Keratinocyte (primary cell): ENCODE measurements at places on chromosomes 12 and 14.

- no peak for DNase-seq
Observed at GRCh38 chr12:30976206-30976605, 49.7 kb downstream of the TSPAN11 start.

DNA sequence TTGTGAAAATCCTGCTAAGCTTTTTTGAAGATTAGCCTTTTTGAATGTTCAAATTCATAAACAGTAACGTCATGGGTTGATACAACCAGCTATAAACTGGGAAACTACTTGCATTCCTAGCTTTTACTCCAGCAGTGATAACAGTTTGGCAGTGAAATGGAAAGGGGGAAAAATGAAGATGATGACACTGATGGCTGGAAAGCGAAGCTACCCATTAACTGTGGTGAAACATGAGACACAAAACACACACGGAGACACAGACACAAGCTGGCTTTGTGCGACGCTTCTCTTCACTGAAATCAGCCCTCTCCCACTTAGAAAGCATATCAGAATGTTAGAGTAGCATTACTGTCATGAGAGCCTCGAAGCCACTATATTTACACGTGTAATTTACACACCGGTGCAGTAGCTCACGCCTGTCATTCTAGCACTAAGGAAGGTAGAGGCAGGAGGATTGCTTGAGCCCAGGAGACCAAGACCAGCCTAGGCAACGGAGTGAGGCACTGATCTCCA, 15.7 kb downstream of the VPS37B start:
- no peak for DNase-seq

- DNase-seq: no peak
Observed at GRCh38 chr12:62192180-62192902, 67.9 kb upstream of the USP15 start.

- no peak for DNase-seq
Observed at GRCh38 chr14:101827286-101827685, 65.8 kb downstream of the PPP2R5C start.

GRCh38 chr12:99059824-99060511, 414.9 kb downstream of the APAF1 start:
- DNase-seq: no peak

DNA sequence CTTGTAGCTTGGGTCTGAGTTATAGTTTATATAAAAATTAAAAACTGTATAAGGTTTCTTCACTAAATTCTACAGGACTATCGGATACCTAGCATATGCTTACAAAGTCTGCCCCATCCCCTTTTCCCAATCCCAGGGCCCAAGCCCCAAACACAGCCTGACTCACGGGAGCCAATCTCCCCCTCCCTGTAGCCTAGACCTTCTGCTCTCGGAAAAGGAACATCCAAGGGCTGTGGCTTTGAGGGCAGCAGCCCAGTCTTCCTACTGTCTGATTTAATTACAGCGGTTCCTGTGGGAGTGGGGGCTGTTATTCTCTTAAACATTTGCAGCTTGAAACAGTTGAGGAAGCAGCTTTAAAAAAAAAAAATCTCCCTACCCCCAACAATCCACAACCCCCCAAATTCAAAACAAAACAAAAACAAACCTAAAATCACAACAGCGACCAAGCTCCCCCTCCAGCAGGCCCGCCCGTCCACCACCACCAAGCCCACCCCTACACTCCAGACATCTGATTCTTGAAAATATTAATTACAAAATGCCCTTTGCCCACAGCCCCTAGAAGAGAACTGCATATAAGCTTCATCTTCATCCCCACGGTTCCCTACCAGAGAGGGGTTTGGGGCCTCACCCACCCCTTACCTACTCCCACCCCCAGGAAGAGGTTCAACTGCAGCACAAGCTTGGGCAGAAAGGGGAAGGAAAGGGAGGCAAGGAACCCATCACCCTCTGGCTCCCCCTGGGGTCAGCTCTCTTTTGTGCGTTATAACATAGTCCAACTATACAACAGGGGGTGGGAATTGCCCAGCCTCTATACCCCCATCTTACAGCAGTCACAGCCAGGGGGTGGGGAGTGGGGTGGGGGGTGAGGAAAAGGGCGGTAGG, 1.1 kb upstream of the PRKAG1 start:
- DNase-seq: no peak

DNA sequence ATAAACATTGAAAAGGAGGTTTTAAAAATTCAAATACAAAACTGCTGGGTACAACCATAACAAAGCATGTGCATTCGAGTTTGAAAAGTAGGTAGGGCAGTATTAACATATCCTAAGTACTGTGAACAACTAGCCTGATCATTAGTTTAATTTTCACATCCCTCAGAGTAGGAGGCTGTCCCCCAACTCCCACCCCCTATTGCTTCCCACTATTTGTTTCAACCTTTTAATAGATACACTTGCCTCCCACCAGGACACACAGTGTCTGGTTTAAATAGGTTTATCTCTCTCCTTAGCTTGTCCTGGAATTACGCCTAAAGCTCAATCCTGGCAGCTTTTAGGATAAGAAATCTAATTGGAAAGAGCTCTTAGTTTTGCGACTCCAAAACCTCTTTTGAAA, 2.1 kb downstream of the TAOK3 start:
- DNase-seq: no peak

GRCh38 chr14:36976571-36977023, 195.8 kb downstream of the SLC25A21 start:
- no peak for DNase-seq

DNA sequence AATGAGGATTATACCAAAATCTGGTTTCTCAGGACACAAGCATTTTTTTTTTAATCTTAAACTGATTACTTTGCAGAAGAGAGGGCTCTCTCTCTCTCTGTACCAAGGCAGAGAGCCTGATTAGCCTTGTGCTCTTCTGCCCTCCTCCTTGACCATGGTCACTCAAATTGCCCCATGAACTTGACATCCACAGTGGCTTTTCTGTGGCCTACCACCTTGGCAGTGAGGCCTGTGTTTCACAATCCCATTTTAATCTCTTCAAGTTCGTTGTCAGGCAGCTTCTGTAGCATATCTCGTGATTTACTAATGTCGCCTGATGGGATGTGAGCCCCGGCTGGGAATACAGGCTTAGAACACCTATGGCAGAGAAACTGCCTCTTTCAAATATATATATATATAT, 30.7 kb upstream of the PWP1 start:
- DNase-seq: no peak

- no peak for DNase-seq
Observed at GRCh38 chr14:96274543-96274942, 18.5 kb downstream of the BDKRB1 start.

GRCh38 chr12:21613931-21614330, 9.3 kb upstream of the GYS2 start:
- no peak for DNase-seq

- DNase-seq: no peak
Observed at GRCh38 chr12:42507565-42507964, 82.0 kb downstream of the PRICKLE1 start.

DNA sequence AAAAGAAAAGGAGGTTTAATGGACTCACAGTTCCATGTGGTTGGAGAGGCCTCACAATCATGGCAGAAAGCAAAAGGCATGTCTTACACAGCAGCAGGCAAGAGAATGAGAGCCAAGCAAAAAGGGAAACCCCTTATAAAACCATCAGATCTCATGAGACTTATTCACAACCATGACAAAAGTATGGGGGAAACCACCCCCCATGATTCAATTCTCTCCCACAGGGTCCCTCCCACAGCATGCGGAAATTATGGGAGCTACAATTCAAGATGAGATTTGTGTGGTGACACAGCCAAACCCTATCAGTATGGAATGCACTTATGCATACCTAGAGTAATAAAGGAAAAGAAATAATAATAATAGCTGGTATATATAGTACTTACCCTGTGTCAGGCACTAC, 4.5 kb upstream of the GLIPR1 start:
- DNase-seq: no peak

- no peak for DNase-seq
Observed at GRCh38 chr12:52123487-52124186, 44.1 kb downstream of the SMIM41 start.

DNA sequence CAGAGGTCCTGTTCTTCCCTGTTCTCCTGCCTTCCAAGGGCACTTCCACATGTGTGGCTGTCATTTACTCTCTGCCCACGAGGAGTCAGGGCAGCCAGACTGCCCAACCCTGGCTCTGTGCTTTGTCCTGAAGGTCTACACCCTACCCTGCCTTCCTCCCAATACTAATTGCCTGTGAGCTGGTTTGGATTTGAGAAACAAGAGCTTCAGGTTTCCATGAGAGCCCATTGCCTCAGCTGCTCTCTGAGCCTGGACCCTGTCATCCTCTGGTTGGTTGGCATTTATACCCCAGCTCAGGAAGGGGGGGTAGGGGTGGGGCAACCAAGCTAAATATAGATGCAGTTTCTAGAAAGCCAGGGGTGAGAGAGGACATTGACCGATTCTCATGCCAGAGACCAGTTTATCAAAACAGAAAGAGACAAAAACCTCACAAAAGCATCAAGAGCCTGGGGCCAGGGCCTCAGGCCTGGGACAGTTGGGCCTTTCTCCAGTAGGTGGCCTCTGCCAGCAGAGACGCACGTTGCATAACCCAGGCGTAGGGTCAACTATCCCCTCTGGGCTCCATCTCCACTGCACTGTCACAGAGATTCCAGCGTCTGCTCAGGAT, 34.5 kb downstream of the VDR start:
- DNase-seq: no peak

- DNase-seq: no peak
Observed at GRCh38 chr12:79955561-79955960, 20.7 kb upstream of the PPP1R12A start.

GRCh38 chr12:115044073-115044472, 360.1 kb upstream of the TBX3 start:
- no peak for DNase-seq

- no peak for DNase-seq
Observed at GRCh38 chr12:87140262-87140661, 884.1 kb upstream of the MGAT4C start.

DNA sequence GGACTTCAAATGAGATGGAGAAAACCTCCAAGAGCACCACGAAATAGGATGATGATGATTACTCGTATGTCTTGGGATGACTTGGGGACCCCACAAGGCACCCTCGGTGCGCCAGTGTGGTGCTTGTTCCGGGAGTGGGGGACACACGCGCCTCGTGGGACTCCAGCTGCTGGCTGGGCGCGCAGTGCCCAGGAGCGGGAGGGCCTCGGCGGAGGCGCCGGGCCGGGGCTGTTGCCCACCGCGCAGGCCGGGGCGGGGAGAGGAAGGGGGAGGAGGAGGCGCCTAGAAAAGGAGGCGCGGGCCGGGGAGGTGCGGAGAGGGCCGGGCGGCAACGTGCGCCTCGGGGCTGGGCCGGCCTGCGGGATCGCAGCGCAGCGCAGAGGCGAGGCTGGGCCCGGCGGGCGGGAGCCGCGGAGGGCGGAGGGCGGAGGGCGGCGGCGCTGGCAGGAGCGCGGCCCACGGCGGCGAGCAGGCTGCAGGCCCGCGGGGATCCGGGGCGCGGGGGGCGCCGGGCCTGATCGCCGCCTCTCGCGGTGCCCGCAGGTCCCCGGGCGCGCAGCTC, at the start of gene RFLNA:
TSS of gene RFLNA (plus strand) at position 314 of the 562 bp plus-strand sequence. CDS start 337 bp downstream, outside the sequence.
- DNase-seq: no peak

GRCh38 chr12:115820656-115821055, 456.8 kb downstream of the MED13L start:
- DNase-seq: no peak

DNA sequence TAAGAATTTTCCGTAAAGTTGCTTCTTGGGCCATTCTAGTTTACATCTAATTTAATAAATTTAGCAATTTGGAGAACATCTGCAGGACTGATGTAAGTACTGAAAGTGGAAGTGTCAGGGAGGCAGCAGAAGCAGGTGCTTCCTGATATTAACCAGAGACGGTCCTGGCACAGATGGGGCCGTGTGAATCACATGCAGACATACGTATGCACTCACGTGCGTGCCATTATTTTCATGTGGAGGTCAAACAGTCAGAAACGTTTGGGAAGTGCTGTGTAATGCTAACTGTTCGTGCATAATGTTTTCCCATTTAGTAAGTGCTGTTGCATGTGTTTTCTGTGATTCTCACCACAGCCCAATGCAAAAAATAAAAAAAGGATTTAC, 87.8 kb upstream of the DYNC1H1 start:
- no peak for DNase-seq

DNA sequence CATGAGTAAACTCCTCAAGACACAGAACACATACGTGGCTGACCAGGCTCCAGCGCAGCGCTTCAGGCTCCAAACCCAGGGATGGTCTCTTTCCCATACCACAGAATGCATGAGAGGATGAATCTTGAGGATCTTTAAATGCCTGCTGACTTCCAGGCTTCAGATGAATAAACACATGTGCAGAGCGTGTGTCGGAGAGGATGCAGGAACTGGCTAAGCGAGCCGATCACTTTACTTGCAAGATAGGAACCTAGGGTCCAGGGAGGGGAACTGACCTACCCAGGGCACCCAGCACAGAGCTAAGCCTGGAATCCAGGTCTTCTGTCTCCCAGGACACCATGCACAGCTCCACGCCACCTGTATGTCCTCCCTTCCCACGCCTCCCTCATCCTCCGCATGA, 209.8 kb downstream of the BCL11B start:
- no peak for DNase-seq

- no peak for DNase-seq
Observed at GRCh38 chr14:54660604-54661111, 93.7 kb downstream of the SAMD4A start.

GRCh38 chr14:58639842-58640484, 2.2 kb downstream of the DACT1 start:
- no peak for DNase-seq

GRCh38 chr12:9961901-9962300, 9.3 kb upstream of the CLEC12A start:
- no peak for DNase-seq

DNA sequence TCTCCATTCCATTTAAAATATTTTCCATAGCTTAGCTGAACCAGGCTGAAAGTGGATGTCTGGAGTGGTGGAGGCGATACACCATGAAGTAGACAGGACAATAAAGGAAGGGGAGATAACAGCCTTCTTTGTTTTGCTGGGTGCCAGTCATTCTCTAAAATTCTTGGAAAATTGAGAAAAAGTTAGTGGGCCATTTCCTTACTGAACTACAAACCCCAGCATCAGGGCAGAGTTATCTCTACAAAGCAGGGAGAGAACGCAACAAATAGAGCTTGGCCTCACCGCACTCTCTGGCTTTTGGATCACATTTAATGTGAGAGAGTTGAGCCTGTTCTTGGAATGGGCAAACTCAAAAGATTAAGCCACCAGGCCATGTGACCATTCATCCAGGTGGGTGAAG, 41.2 kb upstream of the LRRC10 start:
- no peak for DNase-seq

GRCh38 chr14:37974421-37974820, 233.3 kb upstream of the SSTR1 start:
- DNase-seq: no peak

DNA sequence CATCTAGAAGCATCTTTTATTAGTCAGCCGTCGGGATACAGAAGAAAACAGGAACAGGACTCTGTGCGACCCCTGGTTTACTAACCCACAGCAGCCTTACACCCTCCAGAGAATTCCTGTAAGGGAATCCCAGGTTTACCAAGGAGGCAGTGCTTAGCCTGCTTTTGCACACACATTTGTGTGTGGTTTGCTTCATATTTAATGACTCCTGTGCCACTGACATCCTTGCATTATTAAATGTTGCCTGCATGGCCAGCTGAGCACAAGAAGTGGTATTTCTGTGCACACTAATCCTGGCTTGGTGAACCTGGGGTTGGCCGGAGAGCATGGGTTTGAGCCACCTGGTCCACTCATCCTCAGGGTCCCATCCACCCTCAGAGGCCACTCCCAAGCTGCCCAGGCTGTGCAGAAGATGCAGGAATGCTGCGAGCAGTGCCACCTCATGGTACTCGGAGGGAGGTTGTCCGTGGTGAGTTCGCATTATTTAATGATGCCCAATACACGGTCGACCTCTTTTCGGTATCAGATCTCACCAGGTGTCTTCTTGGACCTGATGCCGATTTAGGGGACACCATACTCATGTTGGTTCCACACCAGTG, 152.4 kb upstream of the RTL1 start:
- DNase-seq: no peak
